IPS-NIHi11 (cell line): ENCODE measurements at places on chromosomes 4 and X.

DNA sequence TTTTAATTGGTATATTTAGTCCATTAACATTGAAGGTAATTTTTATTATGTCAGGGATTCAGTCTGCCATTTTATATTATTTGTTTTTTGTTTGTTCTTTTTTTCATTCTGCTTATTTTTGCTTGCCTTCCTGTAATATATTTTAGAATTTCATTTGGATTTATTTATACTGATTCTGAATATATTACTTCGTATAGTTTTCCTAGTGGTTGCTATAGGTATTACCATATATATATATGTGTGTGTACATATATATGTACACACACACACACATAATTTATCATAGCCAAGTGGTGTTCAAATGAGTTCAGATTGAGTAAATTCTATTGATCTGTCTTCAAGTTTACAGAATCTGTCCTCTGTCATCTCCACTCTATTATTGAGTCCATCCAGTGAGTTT, 11.2 kb downstream of the CITED1 start:
- no peak for DNase-seq

- DNase-seq: peak; percentile 66
Observed at GRCh38 chr4:2820216-2820982, 23.2 kb upstream of the ADD1 start.

- no peak for DNase-seq
Observed at GRCh38 chr4:112002248-112002661, 143.0 kb upstream of the FAM241A start.

DNA sequence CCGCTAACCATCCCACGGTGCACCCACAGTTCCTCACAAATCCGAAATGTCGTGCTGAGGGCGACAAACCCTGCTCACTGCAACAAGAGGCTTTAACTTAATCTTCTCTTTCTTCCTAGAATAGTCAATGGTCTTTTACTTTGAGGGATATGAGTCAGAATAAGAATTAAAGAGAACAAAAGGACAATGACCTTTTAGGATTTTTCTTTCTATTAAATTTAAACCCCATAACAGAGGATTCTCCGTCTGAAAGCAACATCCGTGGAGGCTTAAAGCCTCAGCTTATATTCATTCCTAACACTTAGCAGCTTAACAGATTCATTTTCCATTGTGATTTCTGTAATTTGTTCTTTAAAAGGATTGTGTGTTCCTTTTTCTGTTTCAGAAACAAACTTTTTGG, 44.9 kb upstream of the PUDP start:
- no peak for DNase-seq

- no peak for DNase-seq
Observed at GRCh38 chr4:10647846-10648245, 36.7 kb downstream of the CLNK start.

DNA sequence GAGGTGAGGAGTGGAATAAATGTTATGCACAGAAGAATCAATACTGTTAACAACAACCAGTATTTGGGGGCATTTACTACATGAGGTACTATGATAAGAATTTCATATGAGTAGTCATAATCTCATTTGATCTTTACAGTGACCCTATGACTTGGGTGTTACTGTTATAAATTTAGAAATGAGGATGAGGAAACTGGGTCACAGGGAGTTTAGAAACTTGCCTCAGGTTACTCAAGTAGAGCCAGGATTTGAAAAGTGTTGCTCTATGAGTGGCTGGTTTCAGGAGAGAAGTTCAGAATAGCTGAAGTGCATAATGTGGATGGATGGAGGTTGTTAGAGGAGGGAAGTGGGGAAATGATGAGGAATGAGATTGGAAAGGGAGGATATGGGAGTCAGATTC, 16.6 kb upstream of the DDIT4L start:
- DNase-seq: no peak

- DNase-seq: no peak
Observed at GRCh38 chr4:55028196-55028595, 97.2 kb downstream of the KDR start.

DNA sequence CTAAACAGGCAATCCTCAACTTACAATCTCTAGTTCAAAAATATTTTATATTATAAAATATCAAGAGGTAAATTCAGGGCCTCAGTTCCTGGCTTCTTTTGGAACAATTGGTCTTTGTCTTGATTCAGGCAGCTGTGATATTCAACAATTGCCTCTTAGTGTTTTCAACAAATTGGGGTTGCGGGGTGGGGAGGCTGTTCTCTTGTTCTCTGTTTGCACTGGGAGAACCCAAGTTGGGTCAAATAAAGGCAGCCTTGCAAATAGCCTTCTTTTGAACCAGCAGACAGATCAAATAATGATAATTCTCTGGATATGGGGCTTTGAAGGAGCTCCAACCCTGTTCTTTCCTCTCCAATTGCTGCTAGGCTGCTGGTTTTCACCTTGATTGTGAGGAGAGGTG, 142.5 kb downstream of the COL4A5 start:
- DNase-seq: no peak

- DNase-seq: no peak
Observed at GRCh38 chr4:30460818-30461217, 259.4 kb upstream of the PCDH7 start.

GRCh38 chr4:153521478-153521877, 55.3 kb downstream of the TMEM131L start:
- DNase-seq: no peak

- DNase-seq: peak; percentile 17
Observed at GRCh38 chrX:46953597-46953996, 41.4 kb downstream of the JADE3 start.

DNA sequence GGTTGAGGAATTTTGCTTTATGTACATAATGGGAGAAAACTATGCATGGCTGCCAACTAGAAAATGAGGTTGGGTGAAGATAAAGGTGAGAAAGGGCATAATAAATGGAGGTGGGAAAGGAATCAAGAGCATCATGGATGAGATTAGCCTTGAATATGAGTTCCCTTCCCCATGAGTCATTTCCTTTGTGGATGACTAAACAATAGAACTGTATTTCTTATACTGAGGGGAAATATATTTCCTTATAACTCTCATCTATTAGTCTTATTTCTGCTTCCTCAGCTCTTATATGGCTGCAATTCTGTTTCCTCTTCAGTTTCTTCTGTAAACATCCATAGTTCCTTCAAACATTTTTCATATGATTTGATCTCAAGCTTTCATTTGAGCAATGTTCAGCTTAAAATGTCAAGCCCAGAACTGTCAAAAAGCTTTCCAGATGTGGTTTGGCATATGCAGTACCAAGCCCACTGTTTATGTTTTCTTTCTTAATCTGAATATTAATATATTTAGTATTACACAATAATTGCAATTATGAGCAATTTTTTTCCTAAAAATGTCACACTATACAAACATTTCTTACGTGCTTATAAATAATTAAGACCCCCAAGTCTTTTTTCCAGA, 100.7 kb upstream of the GRPR start:
- DNase-seq: no peak

DNA sequence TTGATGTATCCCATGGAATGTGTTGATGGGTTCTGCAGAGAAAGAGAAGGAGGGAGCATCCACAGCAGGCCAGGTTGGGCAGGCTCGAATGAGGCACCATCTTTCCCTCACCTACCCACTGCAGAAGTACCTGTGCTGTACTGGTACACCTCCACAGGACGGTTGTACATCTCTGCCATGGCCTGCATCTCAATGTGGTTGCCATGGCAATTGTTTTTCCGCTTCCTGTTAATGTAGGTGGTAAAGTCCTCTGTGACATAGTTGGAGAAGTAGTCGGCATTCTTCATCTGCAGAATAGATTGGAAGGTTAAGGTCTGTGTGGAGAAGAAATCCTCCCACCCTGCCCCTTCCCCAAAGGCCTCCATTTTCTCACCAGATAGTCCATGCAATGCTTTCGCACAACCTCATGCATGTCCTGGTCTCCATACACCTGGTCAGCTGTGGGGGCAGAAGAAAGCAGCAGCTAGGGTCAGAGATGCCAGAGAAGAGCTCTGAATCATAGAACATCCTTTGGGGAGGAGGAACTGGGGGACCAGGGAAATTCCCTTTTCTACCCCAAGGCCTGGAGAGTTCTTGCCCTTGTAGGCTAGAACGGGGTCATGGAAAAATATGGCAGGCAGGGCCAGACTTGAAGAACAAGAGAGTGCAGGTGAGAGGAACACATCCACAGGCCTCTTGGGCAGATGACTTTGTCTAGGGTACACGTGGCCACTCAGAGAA, 15.9 kb upstream of the PIM2 start:
- no peak for DNase-seq

DNA sequence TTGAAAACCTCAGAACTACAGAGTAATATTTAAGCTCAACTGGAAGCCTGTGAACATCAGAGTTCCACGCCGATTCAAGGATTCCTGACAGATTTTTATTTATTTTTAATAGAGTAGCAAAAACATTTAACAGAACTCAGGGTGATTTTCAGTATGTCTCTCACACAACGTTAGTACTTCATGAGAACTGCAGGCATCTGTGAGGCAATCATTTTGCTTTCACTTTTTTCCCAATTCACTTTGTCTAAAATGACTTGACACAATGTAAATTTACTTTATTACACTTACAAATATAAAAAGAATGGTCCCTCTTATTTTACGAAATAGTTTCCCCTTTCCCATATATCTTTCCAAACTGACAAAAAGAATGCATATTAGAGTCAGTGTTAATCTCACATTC, 869.5 kb upstream of the EPHA5 start:
- DNase-seq: no peak

DNA sequence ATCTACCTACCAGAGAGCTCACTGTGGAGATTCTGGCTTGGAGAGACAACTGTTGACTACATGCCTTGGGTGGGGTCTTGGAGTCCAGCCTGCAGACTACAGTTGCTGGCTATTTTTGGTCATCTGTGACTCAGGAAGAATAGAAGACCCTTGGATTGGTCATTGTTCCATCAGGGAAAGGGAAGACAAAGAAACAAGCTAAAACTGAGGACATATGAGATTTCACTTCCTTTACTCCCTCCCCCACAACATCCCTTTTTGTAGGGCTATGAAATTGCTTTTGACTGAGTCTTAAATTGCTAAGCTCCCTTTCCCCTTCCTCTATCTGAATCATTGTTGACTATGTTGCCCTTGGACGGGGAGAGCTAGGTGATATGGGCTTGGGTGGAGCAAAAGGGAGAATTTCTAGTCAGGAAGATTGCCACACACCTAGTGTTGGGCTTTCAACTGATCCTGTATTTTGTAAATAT, 11.7 kb downstream of the MSN start:
- DNase-seq: no peak

- DNase-seq: no peak
Observed at GRCh38 chr4:159495515-159496236, 392.8 kb downstream of the RAPGEF2 start.

- DNase-seq: no peak
Observed at GRCh38 chr4:113677325-113677724, 84.2 kb downstream of the CAMK2D start.

GRCh38 chr4:37650481-37650880, 35.7 kb downstream of the RELL1 start:
- DNase-seq: no peak

- DNase-seq: no peak
Observed at GRCh38 chr4:81404294-81404693, 67.4 kb downstream of the RASGEF1B start.

- peak; percentile 56 for DNase-seq
Observed at GRCh38 chr4:120977435-120977997, 55.0 kb upstream of the PRDM5 start.

- no peak for DNase-seq
Observed at GRCh38 chr4:89305712-89306437, 1.7 kb downstream of the GPRIN3 start.

GRCh38 chr4:44720371-44720770, 6.0 kb downstream of the GNPDA2 start:
- no peak for DNase-seq

DNA sequence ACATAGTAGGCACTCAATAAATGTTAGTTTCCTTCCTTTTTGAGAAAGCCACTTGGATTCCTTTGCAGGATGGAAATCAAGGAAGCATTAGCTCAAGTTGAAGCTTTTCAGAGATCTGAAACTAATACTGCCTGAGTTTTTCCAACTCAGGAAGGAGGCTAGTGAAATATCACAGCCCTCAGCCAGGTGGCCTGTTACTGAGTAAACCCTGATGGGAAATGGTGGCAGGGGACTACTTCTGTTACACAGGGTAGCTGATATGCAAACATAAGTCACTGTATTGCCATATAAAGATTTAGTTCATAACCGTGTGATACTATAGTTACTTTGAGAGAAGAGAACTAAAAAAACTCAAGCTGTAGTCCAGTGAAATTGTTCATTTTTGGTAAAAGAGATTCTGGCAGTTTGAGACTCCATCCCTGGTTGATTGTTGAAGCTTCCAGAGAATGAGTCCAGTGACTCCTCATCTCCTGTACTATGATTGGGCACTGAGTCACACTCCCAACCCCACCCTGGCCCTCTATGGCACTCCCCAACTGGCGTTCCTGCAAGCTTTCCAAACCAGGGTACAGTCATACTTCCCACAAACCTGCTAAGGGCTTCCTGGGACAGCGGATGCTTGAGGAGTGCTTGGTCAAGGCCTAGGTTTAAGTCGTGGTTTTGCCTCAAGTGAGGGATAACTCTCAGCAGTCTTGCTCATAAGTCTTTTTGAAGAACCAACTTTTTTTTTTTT, 81.8 kb downstream of the MID1IP1 start:
- DNase-seq: no peak

GRCh38 chr4:78354782-78355181, 196.8 kb upstream of the ANXA3 start:
- no peak for DNase-seq

DNA sequence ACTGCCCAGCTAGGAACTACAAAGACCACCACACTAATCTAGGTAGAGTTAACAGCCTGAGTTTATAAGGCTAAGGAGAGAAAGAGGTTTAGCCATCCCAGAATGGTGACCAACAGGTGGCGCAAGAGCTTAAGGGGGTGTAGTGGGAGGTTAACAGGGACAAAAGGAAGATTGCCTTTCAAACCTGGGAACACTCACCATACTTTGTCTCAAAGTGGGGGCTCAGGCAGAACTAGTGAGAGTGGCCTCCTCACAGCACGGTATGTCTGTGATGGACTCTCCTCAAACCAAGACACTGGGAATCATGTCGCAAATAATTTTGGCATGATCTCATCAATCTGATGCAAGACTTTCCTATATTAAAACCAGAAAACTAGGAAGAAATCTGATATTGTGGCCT, 23.4 kb downstream of the CCNI start:
- peak; percentile 39 for DNase-seq

- no peak for DNase-seq
Observed at GRCh38 chrX:2327423-2327822, 173.4 kb downstream of the DHRSX start.

DNA sequence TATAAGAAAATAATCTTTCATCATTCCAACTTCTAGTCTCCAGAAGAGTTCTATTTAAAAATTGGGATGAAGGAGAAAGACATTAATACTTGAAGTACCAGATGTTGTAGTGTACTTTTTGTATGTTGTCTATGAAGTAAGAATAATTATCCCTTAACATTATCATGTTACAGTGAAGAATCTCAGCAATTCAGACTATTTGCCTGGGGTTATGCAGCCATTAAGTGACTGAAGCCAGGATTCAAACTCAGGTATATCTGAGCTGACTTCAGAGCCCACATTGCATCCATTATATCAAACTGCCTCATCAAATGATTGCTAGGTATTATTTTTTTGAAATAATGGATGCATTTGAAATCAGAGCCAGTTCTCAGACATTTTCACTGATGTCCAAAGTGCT, 76.1 kb upstream of the FHDC1 start:
- DNase-seq: peak; percentile 17
